GM23248 (cell line): ENCODE measurements at places on chromosomes 2 and 18.
A peak's percentile ranks its signal among the peaks of the same experiment; 100 is the strongest.

- DNase-seq: no peak
Observed at GRCh38 chr2:238331916-238332315, 11.6 kb downstream of the TRAF3IP1 start.

DNA sequence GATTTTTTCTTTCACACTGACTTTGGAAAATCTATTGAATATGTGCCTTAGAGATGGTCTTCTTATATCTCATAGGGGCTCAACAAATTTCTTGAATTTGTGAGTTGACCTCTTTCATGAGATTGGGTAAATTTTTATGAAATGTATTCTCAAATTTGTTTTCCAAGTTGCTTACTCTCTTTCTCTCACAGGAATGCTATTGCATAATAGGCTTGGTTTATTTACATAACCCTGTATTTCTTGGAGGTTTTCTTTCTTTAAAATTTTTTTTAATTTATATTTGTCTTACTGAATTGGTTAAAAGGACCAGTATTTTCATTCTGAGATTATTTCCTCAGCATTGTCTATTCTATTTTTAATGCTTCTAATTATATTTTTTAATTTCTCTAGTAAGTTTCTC lies 917.1 kb downstream of the DPP10 start:
- no peak for DNase-seq

- DNase-seq: peak; percentile 95
Observed at GRCh38 chr2:132438691-132439090, 22.1 kb downstream of the GPR39 start.

GRCh38 chr2:118077636-118078247 lies 10.5 kb upstream of the INSIG2 start:
- no peak for DNase-seq

GRCh38 chr18:77487951-77488740 lies 238.5 kb downstream of the GALR1 start:
- DNase-seq: no peak

DNA sequence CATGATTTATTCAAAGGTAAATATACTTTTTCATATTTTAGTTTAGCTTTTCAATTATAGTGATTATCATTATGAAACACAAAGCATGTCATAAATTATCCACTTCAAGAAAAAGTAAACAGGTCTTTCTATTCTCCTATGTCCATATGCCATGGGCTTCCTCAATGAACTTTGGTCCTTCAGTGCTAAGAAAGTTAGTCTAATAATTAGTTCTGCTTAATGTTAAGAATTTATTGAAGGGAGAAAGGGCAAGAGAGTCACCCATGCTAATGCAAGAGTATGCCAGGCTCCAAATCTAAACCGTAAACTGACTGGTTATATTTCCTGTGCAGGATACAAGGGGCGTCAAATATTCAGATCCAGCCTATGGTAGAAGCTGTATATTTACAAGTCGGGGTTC lies 96.2 kb downstream of the GORASP2 start:
- DNase-seq: no peak

DNA sequence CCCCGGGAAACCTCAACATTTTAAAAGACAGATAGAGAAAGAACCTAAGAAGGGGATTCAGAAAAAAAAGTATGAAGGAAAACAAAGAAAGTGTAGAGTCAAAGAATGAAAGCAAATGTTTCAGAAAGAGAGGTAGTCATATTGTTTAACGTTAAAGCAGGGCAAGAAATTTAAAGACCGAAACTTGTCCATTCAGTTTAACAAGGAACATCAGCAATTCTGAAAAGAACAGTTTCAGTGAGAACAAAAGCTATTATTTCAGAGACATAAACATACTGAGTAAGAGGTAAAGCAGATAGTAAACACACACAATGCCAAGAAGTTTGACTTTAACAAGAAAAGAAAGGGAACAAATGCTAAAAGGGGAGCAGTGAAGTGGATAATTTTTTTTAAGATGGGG lies 41.1 kb downstream of the MBD2 start:
- DNase-seq: no peak

GRCh38 chr2:137888845-137889244 lies 75.4 kb upstream of the HNMT start:
- DNase-seq: peak; percentile 23
